BJ (cell line): ENCODE measurements at places on chromosomes 13 and 19. TPM values are rescaled to one million over a fixed set of nuclear protein-coding genes. Genes with fewer than 3 reads are reported as not detected.

PTGIR gene
- polyA plus RNA-seq = 16.9 and 27.8 TPM in 2 replicates

PGLYRP2 gene
- not detected in 2 replicates for polyA plus RNA-seq

RXFP2 gene
- polyA plus RNA-seq = 0.02 TPM in 1 of 2 replicates, not detected in the other

ZNF66 gene
- 0.94 and 1.0 TPM in 2 replicates for polyA plus RNA-seq

CDC34 gene
- 49.1 and 75.2 TPM in 2 replicates for polyA plus RNA-seq

ELSPBP1 gene
- not detected in 2 replicates for polyA plus RNA-seq

KCTD4 gene
- 0.10 and 0.15 TPM in 2 replicates for polyA plus RNA-seq

CGB8 gene
- 0.22 TPM in 1 of 2 replicates, not detected in the other for polyA plus RNA-seq

ZNF112 gene
- 1.9 and 4.0 TPM in 2 replicates for polyA plus RNA-seq

FGF9 gene
- polyA plus RNA-seq = 0.10 TPM in 1 of 2 replicates, not detected in the other

HIF3A gene
- polyA plus RNA-seq = not detected in 2 replicates

SOX1 gene
- not detected in 2 replicates for polyA plus RNA-seq

GIPC3 gene
- 0.36 and 0.63 TPM in 2 replicates for polyA plus RNA-seq

CYP4F2 gene
- not detected in 2 replicates for polyA plus RNA-seq

TRIM28 gene
- 210 and 476 TPM in 2 replicates for polyA plus RNA-seq

CTXN1 gene
- polyA plus RNA-seq = 1.3 and 2.0 TPM in 2 replicates

PRMT1 gene
- polyA plus RNA-seq = 269 and 372 TPM in 2 replicates

IFI30 gene
- polyA plus RNA-seq = 11.1 and 14.5 TPM in 2 replicates

KDELR1 gene
- polyA plus RNA-seq = 237 and 273 TPM in 2 replicates

REEP6 gene
- 1.7 and 3.1 TPM in 2 replicates for polyA plus RNA-seq

ONECUT3 gene
- not detected in 2 replicates for polyA plus RNA-seq
